ENCODE measurements at places on chromosomes 3 and 15.

DNA sequence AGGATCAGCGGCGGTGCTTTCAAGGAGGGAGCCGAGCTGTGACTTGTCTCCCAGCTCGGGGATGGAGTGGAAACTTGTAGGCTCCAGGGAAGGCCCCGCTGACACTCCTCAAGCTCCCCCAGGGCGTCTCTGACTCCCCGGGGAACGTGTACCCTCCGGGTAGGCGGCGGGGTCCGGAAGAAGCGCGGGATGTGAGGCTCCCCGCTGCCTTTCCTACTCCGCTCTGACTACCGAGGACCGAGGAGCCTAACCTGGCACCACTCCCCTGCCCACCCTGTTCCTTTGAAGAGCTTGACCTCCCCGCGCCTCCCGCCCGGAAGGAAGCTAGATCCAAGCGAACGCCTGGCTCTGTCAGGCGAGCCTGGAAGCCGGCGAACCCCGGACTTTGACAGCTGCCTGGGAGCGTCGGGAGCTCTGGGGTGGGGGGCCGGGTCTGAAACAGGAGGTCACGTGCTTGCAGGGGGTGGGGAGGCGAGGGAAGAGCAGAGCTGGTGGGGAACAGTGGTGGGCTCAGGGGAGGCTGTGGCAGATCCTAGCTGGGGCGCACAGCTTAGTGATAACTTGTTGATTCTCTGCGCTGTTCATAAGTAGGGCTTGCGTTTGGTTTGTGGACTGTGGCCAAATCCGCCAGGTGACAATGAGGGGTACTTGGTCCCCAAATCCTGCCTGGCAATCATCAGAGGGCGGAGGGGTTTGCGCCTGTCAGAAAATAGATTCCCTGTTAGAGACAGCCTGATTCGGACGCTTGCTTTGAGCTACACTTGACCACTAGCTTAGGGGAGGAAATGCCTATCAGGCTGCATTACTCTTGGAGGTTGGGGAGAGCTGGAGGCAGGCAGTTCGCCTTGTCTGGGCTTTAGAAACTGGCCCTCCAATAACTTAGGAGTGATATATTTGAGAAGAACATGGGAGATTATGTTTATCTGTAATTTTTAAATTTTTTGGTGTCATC is 1.2 kb downstream of the CLSTN2 start:
- DNase-seq, result no peak

- no peak for DNase-seq
These were observed 37.9 kb downstream of the GOLGA6A start for GRCh38 chr15:74044267-74045110.

DNA sequence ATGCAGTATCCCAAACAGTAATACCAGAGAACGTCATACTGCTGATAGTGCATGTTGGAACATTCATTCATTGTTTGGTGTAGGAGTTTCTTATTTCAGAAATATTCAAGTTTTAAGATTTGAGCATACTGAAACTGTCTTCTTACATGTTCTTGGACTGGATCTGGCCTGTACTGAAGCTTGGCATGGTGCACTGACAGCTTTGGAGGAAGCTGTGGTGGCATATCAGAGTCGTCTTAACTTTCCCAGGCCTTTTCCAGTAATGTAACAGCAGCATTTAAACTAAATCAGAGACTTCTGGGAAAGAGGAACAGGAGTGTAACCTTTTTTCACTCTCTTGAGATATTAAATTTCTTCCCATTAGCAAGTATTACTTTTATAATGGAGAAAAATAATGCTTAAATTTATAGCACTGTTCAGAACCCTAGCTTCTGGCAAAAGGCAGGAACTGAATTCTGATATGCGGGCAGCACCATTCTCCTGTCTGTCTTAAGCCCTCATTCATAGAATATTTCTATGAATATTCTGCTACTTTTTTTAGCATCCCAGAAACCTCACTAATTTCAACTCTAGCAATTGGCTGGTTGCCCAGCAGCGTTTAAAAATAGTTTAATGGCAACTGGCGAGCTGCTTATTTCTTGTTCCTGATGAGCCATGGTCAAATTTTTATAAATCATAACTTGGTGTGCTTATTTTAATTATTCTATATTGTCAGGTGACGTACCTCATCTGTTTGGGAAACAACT is 31.1 kb downstream of the DNAJC13 start:
- no peak for DNase-seq

GRCh38 chr3:65993134-65993900 is 45.4 kb downstream of the MAGI1 start:
- no peak for DNase-seq

GRCh38 chr3:54659347-54659746 is 268.5 kb downstream of the LRTM1 start:
- no peak for DNase-seq

- no peak for DNase-seq
These were observed 15.8 kb downstream of the ARIH2 start for GRCh38 chr3:48934333-48934991.

- DNase-seq, result no peak
These were observed 25.6 kb upstream of the UBE3A start for GRCh38 chr15:25464383-25464782.

GRCh38 chr3:138833899-138834595 is 681 bp downstream of the PIK3CB start:
- DNase-seq, result no peak

- DNase-seq, result no peak
These were observed 6.7 kb downstream of the GK5 start for GRCh38 chr3:142218703-142219102.

- DNase-seq, result no peak
These were observed 995.9 kb upstream of the CFAP20DC start for GRCh38 chr3:60045686-60046085.

DNA sequence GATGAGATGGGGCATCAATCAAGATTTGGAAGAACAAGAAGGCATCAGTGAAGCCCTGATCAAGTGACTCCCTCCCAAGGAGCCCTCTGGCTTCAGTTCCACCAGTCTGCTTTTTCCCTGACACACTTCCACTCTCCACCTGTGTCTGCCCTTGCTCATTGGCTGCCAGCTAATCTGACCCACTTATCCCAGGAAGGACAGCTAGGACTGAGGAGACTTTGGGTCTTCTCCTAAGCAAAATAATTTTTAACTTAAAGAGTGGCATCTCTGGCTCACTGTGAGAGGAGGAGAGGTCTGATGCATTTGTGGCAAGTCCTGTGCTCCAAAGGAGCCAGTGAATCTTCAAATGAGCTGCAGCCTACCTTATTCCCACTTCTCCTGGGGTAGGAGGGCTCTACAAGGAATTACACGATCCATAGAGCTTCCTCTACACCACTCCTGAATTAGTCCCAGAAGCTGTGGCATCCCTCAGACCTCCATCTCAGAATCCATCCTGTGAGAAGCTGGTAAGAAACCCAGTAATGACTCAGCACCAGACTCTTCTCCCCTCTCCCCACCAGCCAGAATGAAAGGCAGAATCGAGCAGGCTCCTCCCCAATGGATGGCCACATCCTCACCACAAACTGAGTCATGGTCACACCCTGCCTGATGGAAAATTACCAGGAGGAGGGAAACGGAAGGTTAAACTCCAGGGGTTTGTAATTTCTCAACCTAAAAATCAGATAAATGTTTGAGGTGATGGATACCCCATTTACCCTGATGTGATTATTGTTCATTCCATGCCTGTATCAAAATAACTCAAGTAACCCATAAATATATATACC is 6.3 kb upstream of the PKM start:
- no peak for DNase-seq

- no peak for DNase-seq
These were observed 14.1 kb upstream of the CTXND1 start for GRCh38 chr15:80266113-80266512.

GRCh38 chr3:12984023-12984823 is 89.0 kb downstream of the IQSEC1 start:
- DNase-seq, result no peak

GRCh38 chr3:127483902-127484591 is 106.5 kb downstream of the TPRA1 start:
- no peak for DNase-seq

- DNase-seq, result no peak
These were observed 69.9 kb downstream of the FBLN2 start for GRCh38 chr3:13618836-13619235.

DNA sequence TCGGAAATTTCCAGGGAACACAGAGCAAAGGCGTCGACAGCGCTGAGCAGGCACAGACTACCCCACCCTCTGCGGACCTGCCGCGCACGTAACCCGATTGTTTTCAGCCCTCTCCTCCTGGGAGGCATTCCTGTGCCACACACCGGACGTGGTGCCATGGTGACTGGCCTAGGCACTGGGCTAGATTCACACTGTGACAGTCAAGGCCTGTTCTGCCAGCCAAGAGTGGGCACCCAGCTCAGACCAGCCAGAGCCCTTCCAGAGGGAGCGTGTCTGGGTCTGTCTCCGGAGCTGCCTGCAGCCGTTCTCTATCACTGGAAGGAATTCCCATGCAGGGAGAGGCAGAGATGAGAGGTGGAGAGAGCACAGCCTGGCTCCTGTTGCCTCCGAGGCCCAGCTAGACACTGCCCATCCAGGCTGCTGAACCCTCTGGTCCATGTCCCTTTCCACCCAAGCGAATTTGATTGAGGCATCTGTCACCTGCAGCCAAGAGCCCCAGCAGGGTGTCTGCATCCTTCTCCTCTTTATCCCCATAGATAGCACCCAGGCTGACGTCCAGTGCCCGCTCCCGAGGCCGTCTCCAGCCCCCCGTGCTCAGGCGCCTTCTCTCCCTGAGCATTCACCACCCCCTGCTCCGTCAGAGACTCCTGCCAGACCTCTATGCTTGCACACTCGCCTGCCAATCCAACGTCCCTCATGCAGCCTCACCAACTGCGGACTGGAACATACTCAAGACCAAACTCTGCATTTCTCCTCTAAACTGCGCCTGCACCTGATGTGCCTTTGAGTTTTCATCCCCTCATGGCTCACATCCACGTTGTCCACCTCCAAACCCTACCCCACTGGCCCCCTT is 267.5 kb downstream of the OCA2 start:
- DNase-seq, result no peak

DNA sequence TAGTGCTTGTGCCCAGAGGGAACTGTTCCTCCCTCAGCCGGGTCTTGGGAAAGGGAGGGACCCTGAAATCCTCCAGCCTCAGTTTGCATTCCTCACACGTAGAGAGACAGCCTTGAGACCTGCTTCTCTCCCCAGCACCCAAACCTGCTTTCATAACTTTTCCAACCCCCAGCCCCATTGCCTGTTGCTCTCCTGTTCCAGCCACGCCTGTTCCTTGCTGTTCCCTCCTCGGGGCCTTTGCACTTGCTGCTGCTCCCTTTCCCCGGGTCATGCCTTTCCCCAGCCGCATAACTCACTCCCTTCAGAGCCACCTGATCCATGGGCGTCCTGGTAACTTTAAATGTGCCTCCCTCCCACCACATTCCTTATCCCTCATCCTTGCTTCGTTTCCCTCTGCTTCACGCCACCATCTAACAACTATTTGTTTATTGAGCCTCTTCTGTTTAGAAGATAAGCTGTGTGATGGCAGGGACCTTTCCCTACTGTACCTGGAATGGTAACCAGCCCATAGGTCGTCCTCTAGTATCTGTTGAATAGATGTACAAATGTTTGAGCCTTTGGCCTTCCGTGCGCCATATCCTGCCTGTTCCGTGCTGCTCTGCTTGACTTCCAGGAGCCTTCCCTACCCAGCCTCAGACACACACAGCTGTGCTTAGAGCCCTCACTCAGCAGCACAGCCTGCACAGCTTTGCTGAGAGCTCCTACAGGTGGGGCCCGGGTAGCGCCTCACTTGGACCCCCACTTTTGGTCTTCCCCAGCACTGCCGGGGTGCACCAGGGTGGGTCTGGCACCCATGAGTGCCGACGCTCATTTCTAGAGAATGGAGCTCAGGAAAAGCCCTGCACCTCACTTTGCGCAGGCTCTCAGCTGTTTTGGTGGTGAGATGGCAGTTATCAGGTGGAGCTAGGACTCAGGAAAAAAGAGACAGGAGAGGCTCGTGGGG is 60.2 kb downstream of the SCN5A start:
- no peak for DNase-seq

DNA sequence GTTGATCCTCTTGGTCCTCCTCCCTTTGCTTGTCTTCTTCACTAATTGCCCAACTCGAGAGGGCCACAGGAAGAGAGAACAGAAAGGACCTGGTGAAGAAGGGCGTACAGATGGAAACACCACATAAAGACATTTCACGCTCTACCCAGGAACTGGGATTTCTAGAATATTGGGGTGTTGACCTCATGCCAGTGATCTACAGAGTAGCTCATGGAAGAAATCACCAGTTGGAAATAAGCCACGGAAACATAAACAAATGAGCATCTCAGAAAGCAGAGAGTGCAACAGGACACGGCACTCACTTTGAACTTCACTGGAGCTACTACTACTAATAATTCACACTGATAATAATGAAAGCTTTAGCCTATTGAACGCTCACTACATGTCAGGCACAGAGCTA is 84.6 kb upstream of the ARHGEF3 start:
- DNase-seq, result no peak

DNA sequence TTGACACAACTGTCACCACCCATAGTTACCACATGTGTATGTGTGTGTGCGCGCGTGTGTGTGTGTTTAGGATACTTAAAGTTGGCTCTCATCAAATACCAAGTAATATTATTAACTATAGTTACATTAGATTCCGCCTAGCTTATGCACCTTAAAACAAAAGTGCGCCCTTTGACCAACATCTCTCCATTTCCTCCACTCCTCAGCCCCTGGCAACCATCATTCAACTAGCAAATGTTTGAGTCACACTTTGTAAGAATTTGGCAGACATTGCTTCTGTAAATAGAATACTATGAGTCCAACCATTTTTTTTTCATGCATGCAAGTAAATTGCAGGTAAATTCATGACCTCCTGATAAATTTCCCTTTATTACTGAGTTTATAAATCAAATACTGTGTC is 169.3 kb downstream of the GBE1 start:
- no peak for DNase-seq

DNA sequence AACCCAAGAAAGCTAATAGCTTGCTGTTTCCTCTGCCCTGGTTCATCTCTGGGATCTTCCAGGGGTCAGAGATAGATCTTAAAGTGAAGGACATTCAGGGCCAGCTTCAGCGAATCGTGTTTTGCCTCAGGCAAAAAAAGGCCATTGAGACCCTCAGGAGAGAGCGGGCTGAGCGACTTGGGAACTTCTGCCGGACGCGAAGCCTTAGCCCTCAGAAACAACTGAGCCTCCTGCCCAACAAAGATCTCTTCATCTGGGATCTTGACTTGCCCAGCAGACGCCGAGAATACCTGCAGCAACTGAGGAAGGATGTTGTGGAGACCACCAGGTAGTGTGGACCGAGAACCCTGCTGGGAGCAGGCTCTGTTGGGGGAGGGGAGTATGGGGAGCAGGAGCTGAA is 42.5 kb downstream of the CDAN1 start:
- no peak for DNase-seq

DNA sequence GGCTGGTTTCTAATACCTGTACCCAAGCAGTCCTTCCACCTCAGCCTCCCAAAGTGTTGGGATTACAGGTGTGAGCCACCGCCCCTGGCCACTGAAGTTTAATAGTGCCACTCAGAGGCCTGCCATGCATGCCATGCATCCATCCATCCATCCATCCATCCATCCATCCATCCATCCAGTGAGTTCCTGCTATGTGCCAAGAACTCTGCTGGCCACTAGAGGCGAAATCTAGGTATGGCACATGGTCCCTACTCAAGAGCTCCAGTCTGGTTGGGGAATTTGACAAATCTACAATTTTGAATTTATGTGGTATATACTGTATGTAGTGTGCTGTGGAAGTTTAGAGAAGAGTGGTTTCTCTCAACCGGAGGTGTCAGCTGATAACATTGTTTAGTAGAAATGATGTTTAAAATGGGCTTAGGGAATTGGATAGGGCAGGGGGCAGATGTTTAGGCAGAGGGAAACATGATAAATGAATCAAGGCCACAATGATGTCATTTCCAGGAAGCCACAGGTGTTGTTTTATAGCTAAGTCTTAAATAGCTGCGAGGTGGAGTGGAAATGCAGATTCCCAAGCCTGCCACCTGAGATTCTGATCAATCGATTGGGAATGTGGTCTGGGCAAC is 384.4 kb upstream of the C2CD4B start:
- no peak for DNase-seq

Measured in esophagus squamous epithelium (tissue), 5 donors.